Calu3 (cell line): ENCODE measurements at places on chromosomes 1 and 21. TPM values are rescaled to one million over a fixed set of nuclear protein-coding genes. Genes with fewer than 3 reads are reported as not detected.

The ZNF648 gene
- total RNA-seq: 0.17 TPM in 1 of 2 replicates, not detected in the other

The SRSF4 gene
- 64.8 and 65.4 TPM in 2 replicates for total RNA-seq

The B3GALT2 gene
- not detected in 2 replicates for total RNA-seq

The HS2ST1 gene
- 40.8 and 54.0 TPM in 2 replicates for total RNA-seq

DNA sequence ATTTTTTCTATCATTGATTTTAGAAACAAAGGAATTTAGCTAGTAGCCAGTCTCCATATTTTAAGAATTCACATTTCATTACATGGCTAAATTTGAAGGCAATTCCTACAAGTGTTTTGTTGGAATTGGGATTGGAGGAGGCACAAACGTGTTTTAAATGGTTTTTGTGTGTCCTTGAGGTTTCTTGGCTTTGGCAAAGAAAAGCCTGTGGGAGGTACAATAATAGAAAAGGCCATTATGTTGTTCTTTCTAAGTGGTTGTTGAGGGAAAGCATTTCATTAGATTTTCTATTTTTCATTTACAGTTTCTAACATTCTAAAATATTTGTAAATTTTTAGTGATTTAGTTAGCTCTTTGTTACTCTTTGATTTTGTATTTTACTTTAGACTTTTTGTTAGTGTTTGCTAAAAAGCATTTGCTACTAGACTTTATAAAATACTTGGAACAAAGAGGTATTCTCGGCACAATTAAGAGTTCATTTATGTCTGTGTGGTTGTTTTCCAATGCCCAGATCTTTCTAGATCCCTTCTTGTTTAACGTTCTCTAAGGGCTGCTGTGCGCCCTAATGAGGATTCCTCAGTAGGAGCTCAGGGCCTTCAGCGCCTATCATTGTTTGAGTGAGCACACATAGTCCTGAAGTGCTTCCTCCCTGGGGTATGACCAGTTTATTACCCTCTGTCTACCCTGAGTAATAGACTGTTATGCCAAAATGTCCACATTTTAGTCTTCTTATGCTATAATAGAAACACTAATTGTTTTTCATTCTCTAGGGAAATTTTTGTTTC lies 70.0 kb upstream of the KIAA1614 start:
- no peak overlapping the region for H3K4me3 ChIP-seq
- H3K4me1 ChIP-seq: peaks cover 12% of the 10 kb centered on the region
- DNase-seq: no peak
- peaks cover 8% of the 10 kb centered on the region for H3K36me3 ChIP-seq
- H3K27me3 ChIP-seq: no peaks in the 10 kb centered on the region
- no peak overlapping the region for H3K27ac ChIP-seq

DNA sequence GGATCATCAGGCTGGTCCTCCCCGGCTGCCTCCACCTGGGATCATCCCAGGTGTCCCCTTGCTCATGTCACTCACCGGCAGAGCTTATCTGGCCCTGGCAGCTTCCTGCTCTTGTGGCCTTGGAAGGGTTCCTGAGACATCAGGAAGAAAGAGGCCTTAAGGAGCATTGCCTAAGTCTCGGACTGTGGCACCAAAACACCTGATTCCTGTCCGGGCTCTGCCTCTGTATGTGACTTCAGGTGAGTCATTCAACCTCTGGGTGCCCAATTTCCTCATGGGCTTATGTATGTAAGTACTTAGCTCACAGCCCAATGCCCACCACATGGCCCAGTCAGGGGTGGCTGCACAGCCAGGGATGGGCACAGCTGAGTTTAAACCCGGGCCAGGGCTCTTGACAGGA lies 255.9 kb upstream of the VAMP3 start:
- no peaks in the 10 kb centered on the region for H3K36me3 ChIP-seq
- peaks cover 56% of the 10 kb centered on the region for H3K27me3 ChIP-seq
- no peak overlapping the region for H3K4me3 ChIP-seq

GRCh38 chr21:20802201-20802600 lies 196.0 kb upstream of the NCAM2 start:
- no peak overlapping the region for H3K27ac ChIP-seq
- H3K4me1 ChIP-seq: no peaks in the 10 kb centered on the region
- H3K36me3 ChIP-seq: no peaks in the 10 kb centered on the region
- DNase-seq: no peak

DNA sequence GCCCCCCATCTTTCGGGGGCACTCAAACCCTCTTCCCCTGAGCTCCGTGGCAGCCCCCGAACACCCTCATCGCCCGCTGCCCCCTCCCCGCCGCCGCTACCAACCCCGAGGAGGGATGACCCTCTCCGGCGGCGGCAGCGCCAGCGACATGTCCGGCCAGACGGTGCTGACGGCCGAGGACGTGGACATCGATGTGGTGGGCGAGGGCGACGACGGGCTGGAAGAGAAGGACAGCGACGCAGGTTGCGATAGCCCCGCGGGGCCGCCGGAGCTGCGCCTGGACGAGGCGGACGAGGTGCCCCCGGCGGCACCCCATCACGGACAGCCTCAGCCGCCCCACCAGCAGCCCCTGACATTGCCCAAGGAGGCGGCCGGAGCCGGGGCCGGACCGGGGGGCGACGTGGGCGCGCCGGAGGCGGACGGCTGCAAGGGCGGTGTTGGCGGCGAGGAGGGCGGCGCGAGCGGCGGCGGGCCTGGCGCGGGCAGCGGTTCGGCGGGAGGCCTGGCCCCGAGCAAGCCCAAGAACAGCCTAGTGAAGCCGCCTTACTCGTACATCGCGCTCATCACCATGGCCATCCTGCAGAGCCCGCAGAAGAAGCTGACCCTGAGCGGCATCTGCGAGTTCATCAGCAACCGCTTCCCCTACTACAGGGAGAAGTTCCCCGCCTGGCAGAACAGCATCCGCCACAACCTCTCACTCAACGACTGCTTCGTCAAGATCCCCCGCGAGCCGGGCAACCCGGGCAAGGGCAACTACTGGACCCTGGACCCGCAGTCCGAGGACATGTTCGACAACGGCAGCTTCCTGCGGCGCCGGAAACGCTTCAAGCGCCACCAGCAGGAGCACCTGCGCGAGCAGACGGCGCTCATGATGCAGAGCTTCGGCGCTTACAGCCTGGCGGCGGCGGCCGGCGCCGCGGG lies 837 bp downstream of the FOXD3 start:
- no peak overlapping the region for H3K27ac ChIP-seq
- peak; percentile 22 for DNase-seq
- peaks cover 54% of the 10 kb centered on the region for H3K27me3 ChIP-seq
- peaks cover 14% of the 10 kb centered on the region for H3K4me1 ChIP-seq
- H3K36me3 ChIP-seq: peaks cover 21% of the 10 kb centered on the region

- H3K4me1 ChIP-seq: peaks cover 8% of the 10 kb centered on the region
- no peak for DNase-seq
- H3K27me3 ChIP-seq: no peaks in the 10 kb centered on the region
- H3K27ac ChIP-seq: no peak overlapping the region
- no peak overlapping the region for H3K4me3 ChIP-seq
Observed at GRCh38 chr1:175178456-175178855, 14.1 kb downstream of the KIAA0040 start.

DNA sequence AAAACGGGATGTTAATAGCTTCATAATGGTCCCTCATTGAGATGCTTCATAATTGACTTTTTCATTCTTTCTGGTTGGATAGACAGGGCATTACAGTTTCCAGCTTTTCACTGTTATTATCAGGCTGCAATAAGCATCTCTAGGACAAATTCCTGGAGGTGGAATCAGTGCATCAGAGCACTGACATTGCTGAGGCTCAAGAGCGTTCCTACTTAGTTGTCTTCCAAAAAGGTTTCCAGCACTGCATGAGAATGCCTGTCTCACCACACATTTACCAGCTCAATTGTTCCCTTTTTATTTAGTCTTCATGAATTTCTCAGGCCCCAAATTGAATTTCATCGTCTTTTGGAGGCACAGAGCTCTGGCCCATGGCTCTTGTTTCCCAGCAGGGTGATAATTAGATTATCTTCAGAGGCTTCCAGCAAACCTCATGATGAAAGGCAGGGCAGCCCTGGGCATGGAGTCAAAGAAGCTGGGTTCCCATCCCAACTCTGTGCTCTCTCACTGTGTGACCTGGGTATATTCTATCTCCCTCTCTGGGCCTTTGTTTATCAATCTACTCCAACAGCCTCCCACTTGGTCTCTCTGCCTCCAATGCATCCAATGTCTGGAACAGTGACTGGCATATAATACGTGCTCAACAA lies 451.4 kb downstream of the PTPRU start:
- no peak for DNase-seq
- peaks cover 90% of the 10 kb centered on the region for H3K27me3 ChIP-seq
- H3K27ac ChIP-seq: no peak overlapping the region
- no peaks in the 10 kb centered on the region for H3K36me3 ChIP-seq
- H3K4me3 ChIP-seq: no peak overlapping the region

DNA sequence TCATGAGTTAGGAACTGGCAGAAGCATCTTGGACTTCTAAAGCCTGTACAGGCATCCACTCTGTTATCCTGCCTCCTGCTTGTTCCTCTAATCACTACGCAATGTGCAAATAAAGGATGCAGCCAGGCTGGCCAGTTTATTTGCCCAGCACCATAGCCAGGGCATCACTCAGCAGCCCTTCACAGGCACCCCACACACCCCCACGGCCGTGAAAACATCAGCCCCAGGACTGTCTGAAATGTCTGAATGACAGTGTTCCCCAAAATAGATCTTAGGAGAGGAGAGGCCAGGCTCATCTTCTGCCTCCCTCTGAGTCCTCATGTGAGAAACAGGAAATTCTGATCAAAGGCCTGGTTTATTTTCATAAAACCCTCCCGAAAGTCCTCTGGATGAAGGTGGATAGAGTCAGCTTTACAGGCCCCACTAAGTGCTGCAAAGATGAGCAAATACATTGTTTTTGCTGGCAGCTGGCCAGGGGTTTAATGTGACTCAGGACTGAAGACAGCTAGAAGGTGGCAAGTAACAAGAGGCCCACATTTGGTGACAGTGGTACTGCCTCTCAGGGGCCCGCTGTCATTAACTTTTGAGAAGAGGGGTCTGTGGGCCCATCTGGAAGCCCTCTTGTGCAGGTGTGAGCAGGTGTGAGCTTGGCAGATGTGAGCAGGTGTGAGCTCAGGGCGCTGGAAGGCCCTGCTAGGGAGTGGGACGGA lies 32.9 kb downstream of the GRHL3 start:
- H3K4me3 ChIP-seq: no peak overlapping the region
- H3K27me3 ChIP-seq: no peaks in the 10 kb centered on the region
- no peak overlapping the region for H3K27ac ChIP-seq
- H3K36me3 ChIP-seq: peaks cover 4% of the 10 kb centered on the region

DNA sequence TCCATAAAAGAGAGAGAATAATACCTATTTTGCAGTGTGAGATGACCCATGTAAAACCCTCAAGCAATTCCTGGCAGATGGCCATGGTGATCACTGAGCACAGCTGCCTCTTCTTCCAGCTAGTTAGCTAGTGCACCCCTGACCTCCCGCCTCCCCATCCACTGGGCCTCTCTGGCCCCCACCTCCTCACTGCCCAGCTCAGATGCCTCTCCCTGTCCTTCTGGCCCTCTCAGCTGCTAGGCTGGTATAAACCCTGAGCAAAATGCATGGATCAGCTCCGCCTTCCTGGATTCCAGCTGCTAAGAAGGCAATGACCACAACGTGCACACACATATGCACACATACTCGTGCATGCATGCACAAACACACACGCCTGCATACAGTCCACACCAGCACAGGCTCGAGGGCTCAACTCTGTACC lies 117.2 kb downstream of the DMRTB1 start:
- no peak overlapping the region for H3K27ac ChIP-seq
- peaks cover 68% of the 10 kb centered on the region for H3K27me3 ChIP-seq
- H3K4me3 ChIP-seq: no peak overlapping the region

- H3K36me3 ChIP-seq: no peaks in the 10 kb centered on the region
- H3K27ac ChIP-seq: no peak overlapping the region
- no peak for DNase-seq
- no peaks in the 10 kb centered on the region for H3K27me3 ChIP-seq
- no peak overlapping the region for H3K4me3 ChIP-seq
Observed at GRCh38 chr1:65026235-65026634, 59.9 kb upstream of the JAK1 start.

GRCh38 chr1:66999640-67000400 lies 54.1 kb downstream of the SLC35D1 start:
- no peak for DNase-seq
- H3K36me3 ChIP-seq: no peaks in the 10 kb centered on the region
- H3K27ac ChIP-seq: no peak overlapping the region
- no peak overlapping the region for H3K4me3 ChIP-seq
- H3K27me3 ChIP-seq: no peaks in the 10 kb centered on the region

DNA sequence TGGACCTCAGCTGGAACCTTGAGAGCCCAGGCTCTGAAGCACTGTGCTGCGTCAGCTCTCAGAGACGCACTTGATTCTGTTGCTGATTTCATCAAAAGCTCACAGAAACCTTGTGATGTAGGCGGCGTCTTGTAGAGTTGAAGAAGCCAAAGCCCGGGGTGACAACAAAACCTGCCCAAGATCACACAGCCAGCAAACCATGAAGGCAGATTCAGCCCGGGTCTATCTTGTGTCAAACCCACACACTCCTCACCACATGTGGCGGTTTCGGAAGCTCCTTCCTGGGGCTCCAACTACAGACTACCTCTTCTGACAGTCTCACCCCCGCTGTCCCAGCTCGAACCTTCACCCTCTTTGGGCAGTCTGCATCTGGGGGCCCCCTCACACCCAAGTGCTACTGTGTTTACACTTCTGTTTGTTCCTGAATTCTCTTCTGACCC lies 50.4 kb downstream of the TENT5C start:
- H3K4me3 ChIP-seq: no peak overlapping the region
- no peak overlapping the region for H3K27ac ChIP-seq
- H3K27me3 ChIP-seq: peaks cover 36% of the 10 kb centered on the region
- peaks cover 21% of the 10 kb centered on the region for H3K4me1 ChIP-seq
- peaks cover 4% of the 10 kb centered on the region for H3K36me3 ChIP-seq
- DNase-seq: no peak

DNA sequence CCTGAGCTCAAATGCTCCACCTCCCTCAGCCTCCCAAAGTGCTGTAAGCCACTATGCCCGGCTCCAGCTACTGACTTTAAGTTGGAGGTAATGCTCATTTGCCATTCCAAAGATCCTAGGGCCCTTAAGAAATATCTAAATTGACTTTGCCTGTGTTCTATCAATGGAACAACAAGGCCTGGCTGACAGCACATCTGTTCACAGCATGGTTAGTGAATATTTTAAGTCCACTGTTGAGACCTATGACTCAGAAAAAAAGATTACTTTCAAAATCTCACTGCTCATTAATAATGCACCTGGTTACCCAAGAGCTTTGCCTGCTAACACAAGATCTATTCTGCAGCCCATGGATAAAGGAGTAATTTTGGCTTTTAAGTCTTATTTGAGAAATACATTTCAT lies 3.5 kb upstream of the SSX2IP start:
- no peak overlapping the region for H3K4me3 ChIP-seq
- H3K4me1 ChIP-seq: peaks cover 32% of the 10 kb centered on the region
- H3K27ac ChIP-seq: no peak overlapping the region
- peaks cover 25% of the 10 kb centered on the region for H3K36me3 ChIP-seq
